ENCODE measurements at places on chromosomes 6 and 20.

- DNase-seq = no peak
Measured at GRCh38 chr6:129875610-129876520, 14.8 kb upstream of the TMEM244 start.

DNA sequence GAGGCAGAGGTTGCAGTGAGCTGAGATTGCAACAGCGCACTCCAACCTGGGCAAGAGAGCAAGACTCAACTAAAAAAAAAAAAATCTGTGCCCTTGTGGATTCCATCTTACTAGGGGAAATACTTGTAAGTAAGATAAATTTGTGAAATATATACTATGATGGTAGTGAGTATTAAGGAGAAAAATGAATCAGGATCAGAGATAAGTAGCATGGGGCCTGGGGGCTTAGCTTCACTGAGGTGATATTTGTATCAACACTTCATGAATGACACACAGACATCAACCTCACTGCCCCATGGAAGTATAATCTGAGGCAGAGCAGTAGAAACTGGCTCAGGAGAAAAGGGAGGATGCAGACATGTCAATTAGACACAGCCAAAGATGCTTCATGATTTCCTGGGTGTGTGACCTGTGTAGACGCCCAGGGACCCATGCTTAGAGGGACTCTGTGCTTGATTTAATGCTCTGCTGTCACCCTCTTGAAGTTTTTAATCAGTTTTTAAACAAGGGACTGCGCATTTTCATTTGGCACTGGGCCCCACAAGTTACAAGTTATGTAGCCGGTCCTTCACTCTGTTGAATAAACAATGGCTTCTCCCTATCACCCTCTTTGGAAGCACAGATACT, 41.9 kb downstream of the PCNA start:
- DNase-seq = no peak

DNA sequence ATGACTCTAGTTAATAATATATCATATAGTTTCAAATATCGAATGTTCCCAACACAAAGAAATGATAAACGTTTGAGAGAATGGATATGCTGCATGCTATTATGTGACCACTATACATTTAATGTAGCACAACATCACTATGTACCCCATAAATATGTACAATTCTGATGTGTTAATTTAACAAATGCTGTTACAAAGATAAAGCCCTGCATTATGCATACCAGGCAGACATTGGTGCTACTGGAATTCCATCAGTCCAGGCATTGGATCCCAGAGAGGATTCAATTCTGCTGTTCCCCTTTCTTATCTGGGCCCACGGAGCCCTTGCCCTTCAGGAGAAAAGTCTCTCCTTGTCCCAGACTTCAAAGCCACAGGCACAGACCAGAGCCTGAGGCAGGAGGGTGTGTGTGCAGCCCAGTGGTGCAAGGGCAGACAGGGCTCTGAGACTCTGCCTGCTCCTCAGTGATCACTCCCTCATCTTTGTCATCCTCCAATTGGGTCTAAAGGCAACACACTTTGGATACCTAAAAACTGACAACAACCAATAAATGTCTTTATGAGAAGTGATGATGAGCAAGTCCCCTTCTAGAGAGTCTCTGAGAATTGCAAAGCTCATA, 45.2 kb downstream of the PSMG4 start:
- no peak for DNase-seq

- DNase-seq = no peak
Measured at GRCh38 chr6:78861509-78861908, 5.8 kb upstream of the IRAK1BP1 start.

DNA sequence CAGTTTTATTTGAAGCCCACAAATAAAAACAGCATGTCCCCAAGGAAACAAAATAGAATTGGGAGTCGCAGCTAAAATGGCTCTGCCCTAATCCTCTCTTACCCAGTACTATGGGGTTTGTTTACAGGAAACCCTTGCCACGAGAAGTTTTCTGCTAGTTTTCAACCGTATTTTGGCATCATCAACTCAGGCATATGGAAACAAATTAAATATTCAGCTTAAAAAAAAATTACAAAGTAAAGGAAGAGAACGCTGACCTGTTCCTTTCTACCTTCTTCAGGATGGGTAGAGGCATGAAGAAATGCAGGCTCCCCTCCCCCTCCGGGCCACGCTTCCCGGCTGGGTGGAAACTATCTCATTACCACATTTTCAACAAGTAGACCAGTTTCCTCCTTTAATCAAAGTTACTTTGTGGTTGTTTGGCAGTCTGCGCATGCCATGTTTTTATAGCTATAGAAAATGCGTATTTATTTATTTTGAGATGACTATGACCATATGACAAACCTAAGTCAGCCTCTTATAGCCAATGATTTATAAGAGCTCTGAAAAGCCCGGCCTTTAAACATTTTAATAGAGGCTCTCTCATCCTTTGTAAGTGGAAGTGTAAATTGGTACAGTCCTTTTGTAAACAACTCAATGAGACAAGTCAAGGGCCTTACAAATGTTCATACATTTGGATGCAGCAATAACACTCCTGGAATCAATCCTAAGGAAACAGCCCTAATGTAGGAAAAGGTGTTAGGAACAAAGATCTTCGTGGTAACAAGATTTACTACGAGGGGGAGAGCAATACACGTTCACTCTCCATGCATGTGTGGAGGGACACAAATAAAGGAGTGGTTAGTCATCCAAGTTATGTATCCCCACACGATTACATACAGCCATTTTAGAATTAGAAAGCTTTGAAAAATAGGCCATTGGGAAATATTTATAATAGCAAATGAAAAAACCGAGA, 16.1 kb upstream of the ZNF217 start:
- no peak for DNase-seq

- no peak for DNase-seq
Measured at GRCh38 chr20:24958506-24959385, 9.7 kb downstream of the CST7 start.

DNA sequence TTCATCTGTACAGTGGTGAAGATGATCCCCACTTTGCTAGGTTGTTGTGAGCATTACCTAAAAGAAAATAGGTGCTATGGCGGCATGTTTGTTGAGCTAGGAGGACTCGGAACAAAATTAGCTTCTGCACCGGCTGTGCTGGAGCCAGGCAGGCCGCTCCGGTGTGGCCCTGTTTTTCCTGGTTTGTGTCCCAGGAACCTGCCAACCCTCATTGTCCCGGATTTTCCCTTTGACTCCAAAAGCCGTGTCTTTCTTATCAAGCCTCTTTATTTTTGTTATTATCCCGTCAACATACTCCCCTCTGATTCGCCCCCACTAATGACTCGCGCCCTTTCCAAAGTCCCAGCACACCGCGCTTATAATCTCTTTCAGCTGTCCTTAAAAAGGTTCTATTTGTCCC, 117.0 kb downstream of the MYLK4 start:
- no peak for DNase-seq

DNA sequence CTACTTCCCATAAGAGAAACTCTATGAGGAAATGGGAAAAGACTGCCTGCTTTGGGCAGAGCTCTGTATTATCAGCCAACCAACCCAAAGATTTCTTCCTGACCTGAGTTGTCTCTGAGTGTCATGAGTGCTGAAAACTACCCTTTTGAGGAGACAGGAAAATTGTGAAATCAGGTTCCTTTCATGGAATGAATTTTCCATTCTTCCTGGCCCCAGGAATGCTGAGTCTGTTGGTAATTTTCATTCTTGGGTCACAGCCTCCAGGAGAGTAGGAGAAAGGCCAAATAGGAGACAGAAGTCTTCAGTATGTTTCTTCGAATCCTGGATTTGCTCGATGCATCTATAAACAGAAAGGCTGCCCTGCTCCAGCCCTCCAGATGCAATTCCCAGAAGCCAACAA, 53.6 kb downstream of the SCML4 start:
- DNase-seq = no peak

Data from NCI-H526 treated with DMSO at 0.1 percent for 48 hours (cell line).